ENCODE measurements at places on chromosomes 16 and 17.
A peak's percentile ranks its signal among the peaks of the same experiment; 100 is the strongest.

GRCh38 chr17:43982171-43982570 is 22.3 kb upstream of the NAGS start:
- DNase-seq: no peak

- no peak for DNase-seq
Measured at GRCh38 chr17:40506786-40507185, 5.4 kb upstream of the TNS4 start.

DNA sequence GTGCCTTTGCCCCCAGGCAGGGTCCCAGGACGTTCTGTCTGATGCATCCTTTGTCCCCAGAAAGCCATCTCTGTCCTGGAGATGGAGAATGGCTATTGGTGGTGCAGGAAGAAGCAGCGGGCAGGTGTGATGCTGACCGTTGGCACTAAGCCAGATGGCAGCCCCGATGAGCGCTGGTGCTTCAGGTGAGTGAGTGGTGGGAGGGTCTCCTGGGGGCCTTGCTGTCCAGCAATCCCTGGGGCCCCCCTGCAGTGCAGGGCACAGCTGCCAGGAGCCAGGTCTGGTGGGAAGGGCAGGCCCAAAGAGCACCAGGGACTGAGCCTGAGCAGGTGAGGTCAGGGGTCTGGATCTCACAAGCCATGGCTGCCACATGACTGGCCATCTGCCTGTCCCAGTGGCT is 18.1 kb downstream of the TRPV2 start:
- no peak for DNase-seq

DNA sequence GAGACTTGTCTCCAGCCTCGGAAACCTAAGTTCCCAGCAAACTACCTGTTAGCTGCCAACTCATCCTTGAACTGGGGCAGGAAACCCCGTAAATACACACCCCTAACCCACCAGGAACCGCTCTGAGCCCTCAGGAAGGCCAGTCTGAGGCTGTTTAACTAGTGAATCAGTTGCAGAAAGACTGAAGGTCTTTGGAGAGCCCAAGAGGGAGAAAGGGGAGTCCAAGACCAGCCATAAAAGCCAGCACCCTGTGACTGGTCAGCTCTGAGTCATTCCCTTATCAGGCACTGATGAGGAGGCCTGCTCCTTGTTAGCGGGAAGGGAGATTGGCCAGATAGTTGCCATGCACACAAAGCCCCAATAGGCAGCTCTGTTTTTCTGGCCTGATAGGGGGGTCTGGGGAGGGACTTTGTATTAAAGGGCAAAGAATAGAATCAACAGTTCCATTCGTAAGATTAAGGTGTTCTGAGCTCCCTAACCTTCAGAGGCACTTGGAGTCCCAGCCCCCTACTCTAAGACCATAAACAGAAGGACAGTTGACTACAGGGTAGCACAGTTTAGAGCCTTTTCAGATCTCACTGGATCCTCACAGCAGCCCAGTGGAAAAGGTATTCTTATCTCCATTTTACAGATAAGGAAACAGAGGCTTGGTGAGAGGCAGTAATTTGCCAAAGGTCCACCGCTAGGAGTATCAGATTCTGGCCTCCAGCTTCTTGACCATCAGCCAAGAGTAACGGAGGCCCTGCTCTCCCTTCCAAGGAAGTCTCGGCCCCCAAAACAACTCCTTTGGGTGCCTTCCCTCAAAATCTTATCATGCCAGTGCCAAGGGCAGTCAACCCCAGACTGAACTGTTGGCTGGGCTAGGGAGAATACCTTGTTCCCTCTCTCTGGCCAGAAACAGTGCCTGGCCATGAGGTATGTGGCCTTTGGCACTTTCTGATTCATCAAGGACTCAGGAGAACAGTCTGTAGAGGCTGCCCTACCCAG is 2.2 kb upstream of the KRT19 start:
- no peak for DNase-seq

DNA sequence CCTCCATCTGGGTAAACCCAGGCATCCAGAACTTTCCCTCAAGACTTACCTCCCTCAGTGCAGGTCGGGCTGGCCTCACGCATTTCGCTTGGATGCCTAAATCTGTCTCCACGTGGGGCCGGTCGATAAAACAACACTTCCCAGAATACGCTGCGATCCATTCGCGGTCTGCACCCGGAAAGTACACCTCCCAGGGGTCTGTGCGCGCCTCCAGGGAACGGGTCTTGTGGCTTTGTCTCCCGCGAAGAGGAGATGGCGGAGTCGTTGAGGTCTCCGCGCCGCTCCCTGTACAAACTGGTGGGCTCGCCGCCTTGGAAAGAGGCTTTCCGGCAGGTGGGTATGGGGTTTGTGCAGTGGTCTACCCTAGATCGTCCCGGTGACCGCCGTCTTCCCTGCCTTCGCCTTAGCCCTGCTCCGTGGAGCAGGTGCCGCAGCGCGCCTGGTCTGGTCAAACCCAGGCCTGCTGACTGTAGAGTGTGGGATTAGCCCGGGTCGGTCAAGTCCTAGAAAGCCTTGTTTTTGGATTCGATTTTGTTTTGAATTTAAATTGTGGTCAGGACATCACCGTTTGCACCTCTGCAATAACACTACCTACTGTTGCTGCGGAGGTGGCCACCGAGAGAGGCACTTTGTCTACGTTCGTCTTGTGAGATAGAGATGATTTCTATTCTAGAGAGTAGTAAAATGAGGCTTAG is at the start of gene RPAIN:
TSS of gene RPAIN (plus strand) at position 224 of the 695 bp plus-strand sequence. CDS start at position 253, 29 bp downstream.
- peak; percentile 77 for DNase-seq

- DNase-seq: no peak
Measured at GRCh38 chr17:78105101-78105500, 23.5 kb downstream of the TMC6 start.

- DNase-seq: peak; percentile 5
Measured at GRCh38 chr17:75153780-75154194, 525 bp downstream of the JPT1 start.

- no peak for DNase-seq
Measured at GRCh38 chr17:7192271-7192937, 13.2 kb upstream of the ASGR1 start.

- no peak for DNase-seq
Measured at GRCh38 chr16:85698935-85699558, 10.3 kb upstream of the GINS2 start.

DNA sequence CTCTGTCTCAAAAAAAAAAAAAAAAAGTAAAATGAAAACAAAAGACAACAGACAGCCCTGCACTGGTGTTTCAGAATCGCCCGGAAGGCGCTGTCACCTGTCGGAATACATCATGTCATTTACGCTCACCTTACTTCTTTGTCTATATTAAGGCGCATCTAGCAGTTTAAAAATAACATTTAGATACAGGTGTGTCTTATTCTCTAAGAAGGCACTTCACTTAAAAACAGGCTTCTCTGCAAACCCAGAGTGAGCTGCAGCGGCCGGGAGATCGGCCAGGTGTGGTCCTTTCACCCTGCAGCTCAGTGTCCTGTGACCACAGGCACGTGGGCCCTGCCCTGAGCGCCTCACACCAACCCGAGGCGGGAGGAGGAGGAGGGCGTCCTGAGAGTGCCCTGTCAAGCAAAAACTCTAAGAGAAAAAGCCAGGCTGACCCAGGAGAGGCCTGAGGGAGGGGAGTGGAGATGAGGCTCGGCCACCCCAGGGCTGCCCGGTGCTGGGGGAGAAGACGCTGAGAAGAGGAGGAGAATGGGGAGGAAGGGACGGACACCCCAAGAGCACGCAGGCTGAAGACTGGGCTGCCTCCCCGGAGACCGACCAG is 3.3 kb upstream of the LMF1 start:
- no peak for DNase-seq

GRCh38 chr16:10514369-10515055 is 65.9 kb downstream of the EMP2 start:
- peak; percentile 12 for DNase-seq

DNA sequence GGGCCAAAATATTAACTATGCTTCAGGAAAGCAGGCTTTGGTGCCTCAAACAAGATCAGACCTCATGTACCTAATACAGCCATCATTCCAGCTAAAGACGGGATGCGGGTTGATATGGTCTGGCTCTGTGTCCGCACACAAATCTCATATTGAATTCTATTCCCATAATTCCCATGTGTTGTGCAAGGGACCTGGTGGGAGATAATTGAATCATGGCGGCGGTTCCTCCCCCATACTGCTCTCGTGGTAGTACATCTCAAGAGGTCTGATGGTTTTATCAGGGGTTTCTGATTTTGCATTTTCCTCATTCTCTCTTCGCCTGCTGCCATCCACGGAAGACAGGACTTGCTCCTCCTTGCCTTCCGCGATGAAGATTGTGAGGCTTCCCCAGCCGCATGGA is 19.1 kb upstream of the CHST6 start:
- no peak for DNase-seq

DNA sequence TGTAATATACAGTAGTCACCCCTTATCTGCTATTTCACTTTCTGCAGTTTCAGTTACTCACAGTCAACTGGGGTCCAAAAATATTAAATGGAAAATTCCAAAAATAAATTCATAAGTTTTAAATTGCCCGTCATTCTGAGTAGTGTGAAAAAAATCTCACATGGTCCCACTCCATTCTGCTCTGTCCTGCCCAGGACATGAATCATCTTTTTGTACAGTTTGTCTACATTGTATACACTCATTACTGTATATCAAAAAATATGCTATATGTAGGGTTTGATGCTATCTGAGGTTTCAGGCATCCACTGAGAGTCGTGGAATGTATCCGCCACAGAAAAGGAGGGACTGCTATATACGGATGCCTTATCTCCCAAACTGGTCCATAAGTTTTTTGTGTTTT is 16.0 kb upstream of the APPBP2 start:
- DNase-seq: no peak

- peak; percentile 76 for DNase-seq
Measured at GRCh38 chr17:29591737-29592608, 959 bp upstream of the ANKRD13B start.

DNA sequence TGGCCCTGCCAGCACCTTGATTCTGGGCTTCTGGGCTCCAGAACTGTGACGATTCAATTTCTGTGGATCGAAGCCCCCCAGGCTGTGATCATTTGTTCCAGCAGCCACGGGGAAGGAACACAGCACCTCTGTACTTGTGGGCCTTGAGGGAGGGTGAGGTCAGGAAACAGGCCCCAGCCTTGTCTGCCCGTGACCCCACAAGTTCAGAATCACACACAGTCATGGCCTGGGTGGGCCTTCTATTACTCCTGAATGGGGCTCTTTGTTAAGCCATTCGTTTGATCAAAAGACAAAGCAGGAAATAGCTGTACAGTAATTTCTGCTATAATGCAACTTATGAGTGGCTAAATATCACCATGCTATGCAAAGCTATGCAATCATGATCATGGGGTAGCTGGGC is 10.1 kb downstream of the ST6GALNAC2 start:
- DNase-seq: no peak

DNA sequence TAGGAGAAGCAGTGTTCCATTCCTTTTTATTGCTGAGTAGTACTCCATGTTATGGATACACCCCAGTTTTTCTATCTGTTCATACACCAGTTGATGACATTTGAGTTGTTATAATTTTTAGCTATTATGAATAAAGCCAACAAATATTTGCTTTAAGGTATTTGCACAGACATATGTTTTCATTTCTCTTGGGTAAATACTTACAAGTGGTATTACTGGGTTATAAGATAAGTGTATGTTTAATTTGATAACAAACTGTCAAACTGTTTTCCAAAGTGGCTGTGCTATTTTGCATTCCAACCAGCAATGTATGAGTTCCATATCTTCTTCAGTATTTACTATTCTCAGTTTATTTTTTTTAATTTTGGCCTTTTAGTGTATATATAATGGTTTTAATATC is 27.7 kb upstream of the GFOD2 start:
- no peak for DNase-seq

DNA sequence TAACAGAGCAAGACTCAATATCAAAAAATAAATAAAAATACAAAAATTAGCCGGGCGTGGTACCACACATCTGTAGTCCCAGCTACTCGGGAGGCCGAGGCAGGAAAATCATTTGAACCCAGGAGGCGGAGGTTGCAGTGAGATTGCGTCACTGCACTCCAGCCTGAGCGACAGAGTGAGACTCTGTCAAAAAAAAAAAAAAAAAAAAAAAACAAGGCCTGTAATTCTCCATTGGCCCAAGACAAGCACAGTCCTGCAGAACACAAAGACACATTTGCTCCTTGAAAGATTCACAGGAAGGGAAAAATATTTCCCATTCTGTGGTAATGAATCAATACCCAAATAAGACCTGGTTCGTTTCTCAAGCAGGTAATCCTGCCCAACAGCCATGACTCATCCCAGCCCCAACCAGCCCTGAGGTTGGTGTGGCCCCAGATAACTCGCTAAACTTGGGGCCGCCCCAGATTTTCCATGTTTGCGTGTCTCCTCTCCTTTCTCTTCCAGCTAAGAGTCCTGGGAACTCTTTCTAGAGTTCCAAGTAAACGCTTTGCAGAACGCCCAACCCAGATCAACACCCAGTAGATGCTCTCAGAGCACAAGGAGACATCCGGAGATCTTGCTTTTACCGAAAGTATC is 40.3 kb upstream of the SNN start:
- no peak for DNase-seq

DNA sequence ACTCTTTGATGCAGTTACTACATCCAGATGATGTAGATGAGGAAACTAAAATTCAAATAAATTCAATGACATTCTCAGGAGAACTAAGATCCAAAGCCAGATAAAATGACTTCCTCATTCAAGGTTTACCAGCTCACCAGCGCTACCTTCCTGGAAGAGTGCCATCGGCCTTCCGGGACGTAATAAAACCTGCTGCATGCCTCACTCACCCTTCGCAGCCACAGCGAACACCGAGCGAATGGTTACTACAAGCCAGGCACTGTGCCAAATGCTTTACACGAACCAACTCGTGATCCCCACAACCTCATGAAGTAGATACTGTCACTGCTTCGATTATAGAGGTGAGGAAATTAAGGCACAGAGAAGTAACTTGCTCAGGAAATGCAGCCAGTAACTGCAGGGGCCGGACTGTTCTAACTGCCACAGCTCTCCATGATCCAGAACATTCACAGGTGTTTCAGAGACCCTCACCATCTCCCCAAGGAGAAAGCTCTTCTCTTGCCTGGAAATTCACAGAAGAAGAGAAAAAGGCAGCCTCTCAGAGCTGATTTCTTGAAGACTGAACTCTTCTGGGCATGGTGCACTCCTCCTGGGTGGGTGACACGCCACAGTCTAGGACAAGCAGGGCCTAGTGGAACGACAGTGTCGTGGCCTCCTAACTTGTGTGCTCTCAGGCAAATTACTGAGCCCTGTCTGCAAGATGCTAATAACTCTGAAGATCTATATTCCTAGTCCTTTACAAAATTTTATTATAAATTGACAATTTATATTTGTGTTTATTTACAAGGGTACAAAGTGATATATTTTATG is 46.8 kb downstream of the HIC1 start:
- no peak for DNase-seq

DNA sequence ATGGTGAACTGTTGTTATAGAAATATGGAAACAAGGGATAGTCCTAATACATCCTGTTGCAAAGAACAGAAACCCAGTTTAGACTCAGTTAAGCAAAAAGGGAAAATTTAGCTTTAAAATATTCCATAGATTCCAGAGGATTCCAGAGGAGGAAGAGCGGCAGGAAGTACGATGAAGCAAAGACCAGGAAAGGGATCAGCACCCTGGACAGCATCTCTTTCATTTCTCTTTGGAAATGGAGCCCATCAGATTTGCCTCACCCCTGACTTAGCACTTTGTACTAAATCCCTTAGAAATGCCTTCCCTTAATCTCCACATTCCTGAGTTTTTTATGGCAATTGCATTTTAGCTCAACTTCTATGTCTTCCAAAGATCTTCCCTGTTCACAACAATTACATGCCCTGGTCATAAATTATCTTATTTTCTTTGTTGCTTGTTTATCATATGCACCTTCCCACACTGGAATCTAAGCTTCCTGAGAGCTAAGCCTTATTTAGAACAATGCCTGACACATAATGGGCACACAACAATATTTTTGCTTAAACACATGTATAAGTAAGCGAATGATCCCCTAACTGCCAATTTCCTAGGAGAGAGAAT is 150.0 kb upstream of the RBFOX1 start:
- no peak for DNase-seq

- DNase-seq: no peak
Measured at GRCh38 chr17:47983492-47984223, 12.7 kb downstream of the CDK5RAP3 start.

Data from stimulated activated CD8-positive, alpha-beta memory T cell treated with anti-CD3 and anti-CD28 coated beads, Interleukin-4, amount 100 ng/mL, for 24 hours (primary cell).